Activated effector memory CD4-positive, alpha-beta T cell treated with Interleukin-2 at 50 U/mL for 16 hours (primary cell): ENCODE measurements at places on chromosomes 6 and 20.

DNA sequence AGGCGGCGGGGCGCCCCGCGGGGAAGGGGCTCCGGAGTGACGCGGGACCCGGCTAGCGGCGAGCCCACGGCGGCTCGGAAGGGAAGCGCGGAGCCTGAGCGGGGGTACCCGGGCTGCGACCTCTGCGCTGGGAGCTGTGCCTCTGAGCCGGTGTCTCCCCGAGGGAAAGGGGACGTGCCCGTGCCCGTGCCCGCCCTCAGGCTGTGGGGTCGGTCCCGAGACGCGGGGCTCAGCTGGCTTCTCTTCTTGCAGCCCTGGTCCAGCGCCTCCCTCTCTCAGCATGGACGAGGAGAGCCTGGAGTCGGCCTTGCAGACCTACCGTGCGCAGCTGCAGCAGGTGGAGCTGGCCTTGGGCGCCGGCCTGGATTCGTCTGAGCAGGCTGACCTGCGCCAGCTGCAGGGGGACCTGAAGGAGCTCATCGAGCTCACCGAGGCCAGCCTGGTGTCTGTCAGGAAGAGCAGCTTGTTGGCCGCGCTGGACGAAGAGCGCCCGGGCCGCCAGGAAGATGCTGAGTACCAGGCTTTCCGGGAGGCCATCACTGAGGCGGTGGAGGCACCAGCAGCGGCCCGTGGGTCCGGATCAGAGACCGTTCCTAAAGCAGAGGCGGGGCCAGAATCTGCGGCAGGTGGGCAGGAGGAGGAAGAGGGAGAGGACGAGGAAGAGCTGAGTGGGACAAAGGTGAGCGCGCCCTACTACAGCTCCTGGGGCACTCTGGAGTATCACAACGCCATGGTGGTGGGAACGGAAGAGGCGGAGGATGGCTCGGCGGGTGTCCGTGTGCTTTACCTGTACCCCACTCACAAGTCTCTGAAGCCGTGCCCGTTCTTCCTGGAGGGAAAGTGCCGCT, 686 bp downstream of the ZGPAT start:
- no peak for DNase-seq

DNA sequence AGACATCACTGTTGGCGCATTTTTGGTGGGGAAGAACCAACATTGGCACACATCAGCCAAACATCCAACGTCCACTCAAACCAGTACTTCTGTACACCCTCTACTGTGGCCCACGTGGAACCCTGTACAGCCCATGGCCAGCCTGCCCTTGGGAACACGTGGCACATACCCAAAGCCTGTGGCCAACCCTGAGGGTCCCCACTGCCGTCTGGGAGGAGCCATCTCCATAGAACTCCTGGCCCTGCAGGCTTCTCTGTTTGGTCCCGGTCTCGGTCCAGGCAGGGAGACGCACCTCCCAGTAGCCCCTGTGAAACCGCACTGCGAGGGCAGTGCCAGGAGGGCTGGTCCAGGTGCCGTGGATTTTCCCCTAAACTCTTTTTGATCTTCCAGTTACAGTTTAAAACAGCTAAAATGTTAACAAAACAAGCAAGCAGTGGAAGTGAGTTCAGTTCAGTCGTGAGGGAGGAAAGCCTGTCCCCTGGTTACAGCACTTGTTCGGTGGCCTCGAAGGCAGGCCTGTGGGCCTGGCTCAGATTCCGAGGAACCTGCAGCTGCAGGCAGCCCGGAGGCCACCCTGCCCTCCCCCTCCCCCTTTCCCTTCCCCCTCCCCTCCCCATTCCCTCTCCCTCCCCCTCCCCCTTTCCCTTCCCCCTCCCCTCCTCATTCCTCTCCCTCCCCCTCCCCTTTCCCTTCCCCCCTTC, 233.7 kb downstream of the DLL1 start:
- no peak for DNase-seq

DNA sequence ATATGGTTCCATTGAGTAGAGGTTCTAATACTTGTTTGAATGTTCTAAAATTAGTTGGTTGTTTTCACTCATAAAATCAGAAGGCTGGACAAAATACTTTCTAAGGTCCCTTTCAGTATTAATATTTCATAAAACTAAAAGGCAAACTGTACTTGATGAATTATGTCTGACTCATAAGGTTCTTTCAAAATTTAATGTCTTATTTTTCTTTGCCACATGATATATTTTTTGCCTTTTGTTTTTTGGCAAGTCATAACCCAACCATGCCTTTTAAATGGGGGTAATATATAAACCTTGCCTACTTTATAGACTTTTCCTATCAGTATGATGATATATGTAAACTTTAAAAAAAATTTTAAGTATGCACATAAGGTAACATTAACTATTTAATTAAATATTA, 244.7 kb downstream of the PTPRK start:
- no peak for DNase-seq

GRCh38 chr6:36099869-36100483, 30.3 kb upstream of the MAPK13 start:
- DNase-seq: no peak

GRCh38 chr6:154218301-154218700, 138.3 kb downstream of the IPCEF1 start:
- DNase-seq: no peak

DNA sequence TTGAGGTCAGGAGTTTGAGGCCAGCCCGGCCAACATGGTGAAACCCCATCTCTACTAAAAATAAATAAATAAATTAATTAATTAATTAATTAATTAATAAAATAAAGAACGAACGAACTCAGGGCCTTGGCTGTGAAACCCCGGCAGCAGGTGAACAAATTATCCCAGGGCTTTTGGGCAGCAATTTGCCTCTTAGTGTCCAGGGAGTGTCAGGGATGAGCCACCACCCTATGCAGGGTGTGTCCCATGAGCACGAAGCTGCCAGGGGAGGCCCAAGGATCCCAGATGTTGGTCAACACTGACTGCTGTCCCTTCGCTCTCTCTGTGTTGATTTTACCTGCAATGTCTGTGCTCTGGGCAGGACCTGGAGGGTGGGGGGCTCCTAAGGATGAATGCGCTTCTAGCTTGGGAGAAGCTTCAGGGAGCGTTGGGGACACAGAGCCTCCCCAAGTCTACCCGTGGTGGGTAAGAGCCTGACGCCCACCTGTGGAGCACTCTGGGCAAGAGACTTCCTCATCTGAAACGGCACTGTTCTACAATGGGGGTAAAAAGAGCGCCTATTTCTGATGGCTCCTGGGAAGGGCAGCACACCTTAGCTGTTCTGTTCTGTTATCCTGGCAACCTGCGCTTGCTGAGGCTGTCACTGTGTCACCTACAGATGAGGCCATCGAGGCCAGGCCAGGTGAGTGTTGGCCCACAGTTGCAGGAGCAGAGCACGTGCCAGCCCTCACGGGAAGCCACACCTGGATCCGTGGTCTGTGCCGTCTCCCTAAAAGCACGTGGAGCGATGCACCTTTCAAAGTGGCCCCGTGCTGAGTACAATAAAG, 125.5 kb upstream of the CDH4 start:
- DNase-seq: no peak

GRCh38 chr6:3627956-3628835, 123.3 kb downstream of the PXDC1 start:
- no peak for DNase-seq

- no peak for DNase-seq
Measured at GRCh38 chr20:21083825-21084325, 22.3 kb downstream of the LINC00237 start.

DNA sequence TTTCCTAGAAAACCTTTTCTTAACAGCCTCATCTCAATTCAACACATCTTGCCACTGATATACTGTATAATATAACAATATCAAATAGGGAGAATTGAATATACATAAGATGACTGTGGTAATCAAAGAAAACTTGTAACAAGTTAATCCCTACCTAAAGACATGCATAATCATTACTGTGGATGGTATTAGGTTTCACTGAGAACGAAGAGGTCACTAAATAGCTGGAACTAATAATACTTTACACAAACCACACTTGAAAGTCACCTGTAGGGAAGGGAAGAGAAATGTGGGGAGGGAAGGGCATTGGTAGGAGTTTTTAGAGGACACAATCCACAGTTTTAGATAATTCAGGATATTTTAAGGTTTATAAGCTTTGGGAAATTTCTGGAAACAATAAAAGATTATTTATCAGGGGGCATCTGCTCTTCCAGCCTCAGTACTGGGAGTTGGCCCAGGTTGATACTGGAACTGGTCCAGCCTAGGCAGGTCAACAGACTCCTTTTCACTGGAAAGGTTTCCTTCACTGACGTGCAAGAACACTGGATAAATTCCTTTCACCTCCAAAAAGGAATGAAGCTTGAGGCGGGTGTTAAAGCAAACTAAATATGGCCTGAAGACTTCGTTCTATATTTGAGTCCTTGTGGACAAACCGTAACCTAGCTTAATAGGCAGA, 44.0 kb downstream of the MAP7 start:
- DNase-seq: no peak

- no peak for DNase-seq
Measured at GRCh38 chr20:10428008-10428407, 6.0 kb downstream of the MKKS start.

GRCh38 chr6:26335631-26336323, 29.2 kb upstream of the BTN3A2 start:
- no peak for DNase-seq

DNA sequence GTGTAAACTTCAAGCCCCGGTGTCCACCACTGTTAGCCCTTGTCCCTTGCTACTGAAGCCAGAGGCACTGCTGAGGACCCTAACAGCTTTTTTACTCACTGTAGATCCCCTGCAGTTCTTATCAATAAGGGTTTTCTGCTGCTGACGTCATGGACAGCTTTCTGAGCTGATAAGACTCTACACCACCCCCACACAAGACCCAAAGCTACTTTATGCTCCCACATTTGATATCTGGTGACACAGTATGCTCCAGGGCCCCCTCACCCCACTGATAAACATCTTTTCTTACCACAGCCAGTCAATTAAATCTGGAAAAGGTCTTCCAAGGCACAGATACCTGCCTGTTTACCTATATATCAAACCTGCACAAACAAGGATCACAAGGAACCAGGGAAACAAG, 65.3 kb downstream of the NUS1 start:
- no peak for DNase-seq

DNA sequence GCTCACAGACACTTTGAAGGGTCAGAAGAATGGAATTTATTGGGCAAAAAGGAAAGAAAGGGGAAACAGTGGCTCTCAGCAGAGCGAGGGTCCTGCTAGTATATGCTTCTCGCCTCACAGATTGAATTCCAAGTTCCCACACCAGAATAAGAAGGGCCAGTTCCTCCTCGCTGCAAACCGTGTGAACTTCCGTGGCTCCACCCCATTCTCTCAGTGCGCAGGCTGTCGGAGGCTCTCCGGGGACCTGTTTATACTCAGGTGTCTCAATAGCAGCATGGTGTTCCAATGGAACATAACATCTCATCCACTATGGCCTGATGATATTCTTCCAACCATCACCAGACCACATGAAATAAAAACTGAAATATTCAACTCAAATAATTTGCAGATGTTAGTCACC, 4.6 kb downstream of the SAMD3 start:
- DNase-seq: no peak

- DNase-seq: no peak
Measured at GRCh38 chr20:35510951-35511735, 18.3 kb downstream of the C20orf173 start.

DNA sequence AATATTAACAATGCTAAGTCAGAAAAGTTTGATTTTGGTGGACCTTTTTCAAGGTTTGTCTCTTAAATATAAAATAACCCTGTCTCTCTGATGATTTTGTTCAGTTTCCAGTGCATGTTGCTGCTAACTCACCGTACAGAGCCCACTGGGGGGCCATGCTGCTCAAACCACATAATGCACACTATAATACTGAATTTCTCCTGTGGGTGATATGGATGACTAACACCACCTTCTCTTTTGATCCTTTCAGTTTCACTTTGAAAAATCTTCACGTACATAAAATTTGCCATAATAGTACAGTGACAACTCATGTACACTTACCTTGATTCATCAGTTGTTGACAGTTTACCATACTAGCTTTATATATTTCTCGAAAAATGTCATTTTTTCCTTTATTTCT, 506.6 kb upstream of the MAN1A1 start:
- DNase-seq: no peak

- DNase-seq: no peak
Measured at GRCh38 chr6:23441808-23442461, 684.1 kb upstream of the NRSN1 start.

DNA sequence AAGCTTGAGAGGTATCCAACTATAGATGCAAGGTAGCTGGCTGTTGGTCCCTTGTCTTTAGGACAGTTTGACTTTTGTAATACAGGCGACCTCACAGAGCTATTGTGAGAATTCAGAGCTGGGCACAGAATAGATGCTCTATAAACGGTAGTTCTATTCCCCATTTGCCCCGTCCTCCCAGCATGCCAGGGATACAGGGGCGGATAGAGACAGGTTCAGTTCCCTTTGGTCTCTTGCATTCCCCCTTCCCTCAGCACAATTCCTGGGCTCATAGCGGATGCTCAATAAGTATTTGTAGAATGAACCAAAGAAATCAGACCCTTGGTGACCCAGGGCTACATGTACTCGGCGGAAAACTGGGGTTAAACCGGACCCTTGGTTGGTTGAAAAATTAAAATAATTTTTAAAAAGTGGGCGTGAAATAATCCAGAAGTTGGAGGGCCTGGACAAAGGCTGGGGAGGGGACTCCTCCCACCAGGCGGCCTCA, 707 bp upstream of the TOP1 start:
- no peak for DNase-seq

DNA sequence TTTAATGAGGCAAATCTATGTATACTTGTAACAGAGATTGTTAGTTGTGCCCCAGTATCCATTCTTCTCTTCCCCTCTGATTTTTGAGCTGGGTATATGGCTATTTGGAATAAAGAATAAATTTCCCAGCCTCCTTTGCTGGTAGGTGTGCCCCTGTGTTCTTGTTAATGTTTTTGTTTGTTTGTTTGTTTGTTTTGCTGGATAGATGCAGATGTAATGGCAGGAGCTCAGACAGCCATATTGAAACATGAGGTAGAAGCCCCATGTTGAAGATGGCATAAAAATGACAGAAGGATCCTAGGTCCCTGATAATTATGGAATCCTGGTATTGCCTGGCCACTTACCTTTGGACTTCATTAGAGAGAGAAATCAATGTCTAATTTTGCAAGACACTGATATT, 19.9 kb upstream of the FKBP5 start:
- DNase-seq: no peak

DNA sequence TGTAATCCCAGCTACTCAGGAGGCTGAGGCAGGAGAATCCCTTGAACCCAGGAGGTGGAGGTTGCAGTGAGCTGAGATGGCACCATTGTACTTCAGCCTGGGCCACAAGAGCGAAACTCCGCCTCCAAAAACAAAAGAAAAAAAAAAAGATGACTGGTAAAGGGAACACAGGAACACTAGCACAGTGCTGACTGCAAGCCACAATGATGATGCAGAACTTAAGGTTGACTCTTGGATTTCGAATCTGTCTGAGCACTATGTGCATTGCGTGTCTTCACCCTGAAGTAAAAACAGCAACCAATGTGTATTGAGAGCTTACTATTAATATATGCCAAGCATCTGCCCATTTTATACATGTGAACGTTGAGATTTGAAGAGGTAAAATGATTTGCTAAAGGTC, 27.6 kb upstream of the LIN28B start:
- no peak for DNase-seq
